Retinal pigment epithelial cell (primary cell): ENCODE measurements at places on chromosomes 13 and 19.

GRCh38 chr13:113017506-113018215 lies 48.6 kb downstream of the MCF2L start:
- no peak for DNase-seq

DNA sequence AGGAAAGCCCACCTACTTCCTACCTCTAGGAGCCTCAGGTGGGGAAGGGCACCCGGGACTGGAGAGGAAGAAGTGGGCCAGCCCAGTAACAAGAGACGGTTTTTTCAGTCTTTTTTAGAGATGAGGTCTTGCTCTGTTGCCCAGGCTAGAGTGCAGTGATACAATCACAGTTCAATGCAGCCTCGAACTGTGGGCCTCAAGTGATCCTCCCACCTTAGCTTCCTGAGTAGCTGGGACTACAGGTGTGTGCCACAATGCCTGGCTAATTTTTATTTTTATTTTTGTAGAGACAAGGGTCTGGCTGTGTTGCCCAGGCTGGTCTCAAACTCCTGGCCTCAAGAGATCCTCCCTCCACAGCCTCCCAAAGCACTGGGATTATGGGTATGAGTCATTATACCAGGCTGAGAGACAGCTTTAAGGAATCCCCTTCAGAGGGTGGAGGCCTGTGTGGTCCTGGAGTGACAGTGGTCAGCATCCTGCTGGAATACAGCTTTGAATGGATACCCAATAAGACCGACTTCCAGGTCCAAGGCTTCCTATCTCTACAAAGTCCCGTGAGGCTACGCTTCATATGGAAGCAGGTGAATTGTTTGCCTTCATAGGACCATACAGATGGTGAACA lies 63.0 kb downstream of the SLC15A1 start:
- DNase-seq = no peak

GRCh38 chr13:105340061-105340606 lies 1195.3 kb downstream of the EFNB2 start:
- no peak for DNase-seq

DNA sequence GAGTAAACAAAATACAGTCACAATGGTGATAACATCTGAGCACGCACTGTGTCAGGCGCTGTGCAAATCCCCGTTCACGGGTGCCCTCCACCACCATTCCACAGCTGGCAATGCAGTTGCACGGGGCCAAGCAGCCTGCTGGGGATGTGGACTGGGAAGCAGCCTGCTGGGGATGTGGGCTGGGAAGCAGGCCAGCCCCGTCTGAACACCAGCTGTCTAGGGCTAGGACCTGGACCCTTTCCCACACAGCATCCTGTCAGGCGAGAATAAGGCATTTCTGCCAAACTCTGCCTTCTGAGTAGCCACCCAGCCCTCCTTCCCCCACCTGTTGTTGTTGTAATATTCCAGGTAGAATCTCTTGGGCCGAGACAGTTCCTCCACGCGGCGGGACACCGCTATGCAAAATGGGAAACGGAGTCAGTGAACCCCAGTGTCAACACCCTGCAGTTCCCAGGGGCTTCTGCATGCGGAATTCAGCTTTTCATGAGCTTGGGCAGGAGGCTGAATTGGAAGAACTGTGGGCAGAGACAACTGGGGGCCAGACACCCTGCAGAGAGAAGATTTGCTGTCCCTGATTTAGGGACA lies 27.8 kb upstream of the MIER2 start:
- DNase-seq = no peak

DNA sequence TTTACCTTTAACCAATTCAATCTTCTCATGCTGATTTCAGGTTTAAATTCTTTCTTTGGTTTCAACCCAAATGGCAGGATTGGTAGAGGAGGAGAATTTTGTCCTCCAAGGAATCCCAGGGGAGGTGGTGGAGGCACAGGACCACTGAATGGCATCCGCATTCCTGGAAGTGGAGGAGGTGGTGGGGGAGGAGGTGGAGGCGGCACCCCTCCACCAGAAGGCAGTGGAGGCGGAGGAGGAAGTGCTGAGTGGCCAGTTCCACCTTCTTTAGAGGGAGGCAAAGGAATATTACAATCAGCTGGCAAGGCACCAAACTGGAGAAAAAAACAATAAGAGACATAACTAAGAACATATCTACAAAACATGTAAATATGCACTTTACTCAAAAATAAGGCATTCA lies 192.9 kb downstream of the DIAPH3 start:
- no peak for DNase-seq
